ENCODE measurements at places on chromosomes 16 and 17. TPM values are rescaled to one million over a fixed set of nuclear protein-coding genes. Genes with fewer than 3 reads are reported as not detected.

SP6 gene
- total RNA-seq = 0.65 TPM

FAM234A gene
- 115 TPM for total RNA-seq

- DNase-seq = no peak
Observed at GRCh38 chr17:1271030-1271423, 783 bp downstream of the BHLHA9 start.

GRCh38 chr16:69926241-69926640 lies 24.9 kb upstream of the CLEC18A start:
- DNase-seq = no peak

DNA sequence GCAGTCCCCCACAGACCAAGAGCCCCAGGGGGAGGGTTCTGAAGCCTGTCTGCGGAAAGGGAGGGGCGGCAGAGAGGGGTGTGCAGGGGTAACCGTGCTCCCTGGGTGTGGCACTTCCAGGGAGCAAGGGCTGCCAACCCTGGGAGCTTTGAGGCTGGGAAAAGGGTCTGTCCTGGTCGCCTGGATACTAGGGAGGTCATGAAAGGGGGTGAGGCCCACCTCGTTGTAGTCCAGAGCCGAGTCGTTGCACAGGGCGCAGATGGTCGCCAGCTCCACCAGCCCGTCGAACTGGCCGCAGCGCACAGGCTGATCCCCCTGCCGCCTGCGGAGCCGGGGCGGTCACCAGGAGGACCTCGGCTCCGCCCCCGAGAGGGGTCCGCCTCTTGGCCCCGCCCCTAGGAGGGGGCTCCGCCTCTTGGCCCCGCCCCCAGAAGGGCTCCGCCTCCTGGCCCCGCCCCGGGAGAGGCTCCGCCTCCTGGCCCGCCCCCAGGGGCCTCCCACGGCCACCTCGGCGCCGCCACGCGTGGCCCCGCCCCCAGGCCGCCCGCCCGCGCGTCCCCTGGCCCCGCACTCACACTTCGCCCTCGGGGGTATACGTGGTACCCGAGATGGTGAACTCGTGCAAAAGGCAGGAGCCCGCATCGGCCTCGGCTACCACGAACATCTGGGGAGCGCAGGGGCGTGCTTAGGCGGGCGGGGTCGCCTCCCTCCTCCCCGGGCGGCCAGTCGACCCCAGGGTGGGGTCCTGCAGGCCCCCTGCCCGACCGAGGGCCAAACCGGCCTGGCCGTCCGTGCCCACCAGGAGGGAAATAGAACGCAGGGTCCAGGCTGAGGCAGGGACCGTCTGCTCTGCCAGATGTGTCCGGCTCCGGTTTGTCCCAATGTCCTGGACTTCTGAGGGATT lies 19.5 kb downstream of the ATP2A3 start:
- peak; percentile 97 for DNase-seq

Measured in neural progenitor cell (in vitro differentiated cells).